ENCODE measurements at places on chromosomes 12 and 14.

GRCh38 chr12:113298861-113299545 lies 35.9 kb downstream of the SLC8B1 start:
- peak; percentile 42 for DNase-seq

GRCh38 chr12:15706010-15706676 lies 83.0 kb downstream of the EPS8 start:
- DNase-seq: no peak

- DNase-seq: no peak
These were observed 10.6 kb upstream of the CSAD start for GRCh38 chr12:53191096-53191884.

- no peak for DNase-seq
These were observed 1.6 kb downstream of the STAB2 start for GRCh38 chr12:103588680-103589079.

DNA sequence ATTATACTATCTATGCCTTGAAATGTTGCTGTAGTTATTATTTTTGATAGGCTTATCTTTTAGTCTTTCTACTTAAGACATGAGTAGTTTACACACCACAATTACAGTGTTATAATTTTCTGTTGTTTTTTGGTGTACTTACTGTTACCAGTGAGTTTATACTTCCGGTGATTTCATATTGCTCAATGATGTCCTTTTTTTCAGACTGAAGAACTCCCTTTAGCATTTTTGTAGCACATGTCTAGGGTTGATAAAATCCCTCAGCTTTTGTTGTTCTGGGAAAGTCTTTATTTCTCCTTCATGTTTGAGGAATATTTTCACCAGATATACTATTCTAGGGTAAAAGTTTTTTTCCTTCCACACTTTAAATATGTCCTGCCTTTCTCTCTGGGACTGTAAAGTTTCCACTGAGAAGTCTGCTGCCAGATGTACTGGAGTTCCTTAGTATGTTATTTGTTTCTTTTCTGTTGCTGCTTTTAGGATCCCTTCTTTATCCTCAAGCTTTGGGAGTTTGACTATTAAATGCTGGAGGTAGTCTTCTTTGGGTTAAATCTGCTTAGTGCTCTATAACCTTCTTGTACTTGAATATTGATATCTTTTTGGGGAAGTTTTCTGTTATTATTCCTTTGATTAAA lies 41.5 kb upstream of the FERMT2 start:
- no peak for DNase-seq

DNA sequence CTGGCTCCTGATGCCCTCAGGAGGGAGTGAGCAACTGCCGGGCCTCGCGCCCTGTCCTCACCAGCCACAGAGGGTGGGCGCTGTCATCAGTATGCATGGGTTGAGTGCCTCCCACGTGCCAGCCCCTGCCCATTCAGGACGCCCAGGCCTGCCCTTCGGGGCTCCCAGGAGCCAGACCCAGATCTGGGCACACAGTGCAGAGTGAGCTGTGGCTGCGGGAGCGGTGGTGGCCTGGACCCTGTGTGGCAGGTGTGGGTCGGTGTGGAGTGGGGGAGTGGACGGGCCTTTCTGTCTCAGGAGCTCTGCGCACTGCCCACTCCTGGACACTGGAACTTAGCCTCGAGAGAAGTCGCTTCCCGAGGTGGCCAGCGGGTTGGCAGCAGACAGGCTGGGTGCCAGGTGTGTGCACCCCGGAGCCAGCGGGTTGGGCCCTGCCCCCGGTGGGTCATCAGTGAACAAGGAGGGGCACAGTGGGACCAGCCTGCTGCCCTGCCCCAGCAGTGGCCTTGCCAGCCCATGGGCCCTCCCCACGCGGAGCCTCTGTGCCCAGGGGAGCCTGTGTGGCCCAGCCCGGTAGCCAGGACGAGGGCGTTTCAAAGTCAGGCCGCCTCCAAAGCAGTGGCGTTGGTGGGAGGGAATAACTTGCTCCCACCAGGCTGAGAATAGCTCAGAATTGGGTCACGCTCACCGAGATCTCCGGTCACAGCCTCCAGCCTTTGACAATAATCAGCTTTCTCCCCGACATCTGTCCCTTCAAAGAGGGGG lies 9.5 kb downstream of the TRMT61A start:
- no peak for DNase-seq

- DNase-seq: no peak
These were observed 43.7 kb downstream of the DEGS2 start for GRCh38 chr14:100115726-100116125.

GRCh38 chr14:44912041-44912869 lies 49.5 kb downstream of the KLHL28 start:
- peak; percentile 65 for DNase-seq

GRCh38 chr12:130633771-130634170 lies 82.3 kb downstream of the RIMBP2 start:
- DNase-seq: no peak

GRCh38 chr12:32702946-32703345 lies 23.8 kb downstream of the DNM1L start:
- DNase-seq: no peak

DNA sequence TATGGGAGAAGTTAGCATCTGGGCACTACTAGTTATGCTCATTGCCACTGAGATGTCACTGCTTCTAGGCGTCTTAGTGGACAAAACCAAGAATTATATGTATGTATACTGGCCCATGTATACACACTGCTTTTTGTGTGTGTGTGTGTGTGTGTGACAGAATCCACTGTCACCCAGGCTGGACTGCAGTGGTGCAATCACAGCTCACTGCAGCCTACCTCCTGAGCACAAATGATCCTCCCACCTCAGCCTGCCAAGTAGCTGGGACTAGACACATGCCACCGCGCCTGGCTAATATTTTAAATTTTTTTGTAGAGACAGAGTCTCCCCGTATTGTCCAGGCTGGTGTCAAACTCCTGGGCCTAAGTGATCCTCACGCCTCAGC lies 25.2 kb downstream of the LIMA1 start:
- DNase-seq: no peak

- DNase-seq: no peak
These were observed 6.2 kb upstream of the KRT86 start for GRCh38 chr12:52268212-52268611.

DNA sequence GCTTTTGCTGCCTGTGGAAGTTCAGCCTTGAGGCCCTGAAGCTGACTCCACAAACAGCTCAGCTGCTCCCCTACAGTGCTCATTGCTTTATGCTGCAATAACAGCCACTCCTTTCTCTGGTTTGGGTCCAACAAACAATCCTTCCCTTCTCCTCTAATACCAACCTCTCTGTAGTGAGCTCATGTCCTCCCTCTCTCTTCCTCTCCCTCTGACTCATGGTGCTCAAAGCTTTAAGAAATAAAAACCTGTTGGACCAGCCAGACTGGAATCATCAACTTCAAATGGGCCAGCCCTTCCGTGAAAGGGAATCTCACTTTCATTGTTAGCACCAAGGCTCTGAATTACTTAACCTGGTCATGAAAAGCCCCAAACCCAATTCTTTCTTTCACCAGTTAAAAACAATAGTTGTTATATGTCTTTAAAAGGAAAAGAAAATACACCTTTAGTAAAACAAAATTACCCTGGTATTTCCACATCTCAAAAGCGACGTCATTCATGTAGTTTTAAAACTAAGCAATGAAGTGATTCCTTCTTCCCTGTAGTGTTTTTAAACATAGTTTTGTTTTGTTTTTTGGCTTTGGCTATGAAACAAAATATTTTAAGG lies 126.4 kb downstream of the DUSP6 start:
- DNase-seq: no peak

DNA sequence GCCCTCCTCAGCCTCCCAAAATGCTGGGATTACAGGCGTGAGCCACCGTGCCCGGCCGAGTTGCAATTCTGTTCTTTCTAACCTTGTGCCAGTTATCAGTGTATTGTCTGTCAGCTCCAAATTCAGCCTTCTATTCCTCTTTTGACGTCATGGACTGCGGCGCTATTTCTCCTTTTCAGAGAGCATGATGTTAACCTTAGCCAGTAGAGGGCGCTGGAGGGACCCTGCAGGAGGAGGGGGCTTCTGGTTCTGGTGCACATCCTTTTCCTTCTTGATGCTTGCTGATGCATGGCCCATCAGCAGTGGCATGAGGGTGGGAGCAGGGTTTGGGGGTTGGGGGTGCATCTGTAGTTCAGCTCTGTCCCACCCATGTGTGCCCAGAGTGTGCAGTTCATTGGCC lies 179.3 kb upstream of the RMST start:
- peak; percentile 8 for DNase-seq

DNA sequence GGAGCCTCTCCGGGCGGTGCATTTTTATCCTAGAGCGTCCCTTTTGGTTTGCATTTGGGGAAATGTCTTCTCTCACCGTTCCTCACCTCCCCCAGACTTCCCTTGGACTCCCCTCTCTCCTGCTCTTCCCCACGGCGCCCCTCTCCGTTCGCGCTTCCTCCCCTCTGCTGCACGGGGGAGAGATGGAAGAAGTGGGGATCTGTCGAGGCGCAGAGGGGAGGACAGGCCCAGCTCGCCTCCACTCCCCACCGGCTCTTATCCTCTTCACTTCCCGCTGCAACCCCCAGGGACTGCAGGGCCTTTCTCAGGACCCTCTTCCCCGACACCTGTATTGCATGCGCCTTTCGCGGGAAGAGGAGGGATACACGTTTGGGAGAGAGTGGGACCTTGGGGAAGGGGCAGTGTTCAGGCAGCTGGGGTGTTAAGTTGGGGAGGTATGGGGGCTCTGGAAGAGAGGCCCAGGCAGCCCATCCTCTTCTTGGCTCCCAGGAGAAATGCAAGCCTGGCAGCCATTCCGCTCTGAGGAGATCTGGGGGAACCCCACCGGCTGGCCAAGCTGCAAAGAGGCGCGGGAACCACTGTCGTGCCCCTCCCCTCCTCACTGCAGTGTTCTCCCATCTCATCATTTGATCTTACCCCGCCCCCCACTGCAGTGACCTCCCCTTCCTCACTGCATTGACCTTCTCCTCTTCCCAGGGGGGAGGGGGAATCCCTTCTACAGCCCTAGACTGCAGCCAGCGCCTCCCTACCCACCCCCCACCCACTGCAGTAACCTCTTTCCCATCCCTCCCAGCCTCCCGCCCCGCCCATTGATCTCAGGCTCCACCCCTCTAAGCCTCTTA lies 788 bp downstream of the ENO2 start:
- peak; percentile 48 for DNase-seq

- no peak for DNase-seq
These were observed 116.7 kb downstream of the CACNA1C start for GRCh38 chr12:2169489-2169888.

- DNase-seq: no peak
These were observed 15.9 kb downstream of the GOLGA3 start for GRCh38 chr12:132812631-132813305.

GRCh38 chr14:79037106-79037505 lies 866.9 kb downstream of the NRXN3 start:
- no peak for DNase-seq

- DNase-seq: peak; percentile 2
These were observed 1117.0 kb downstream of the FLRT2 start for GRCh38 chr14:86646696-86647690.

DNA sequence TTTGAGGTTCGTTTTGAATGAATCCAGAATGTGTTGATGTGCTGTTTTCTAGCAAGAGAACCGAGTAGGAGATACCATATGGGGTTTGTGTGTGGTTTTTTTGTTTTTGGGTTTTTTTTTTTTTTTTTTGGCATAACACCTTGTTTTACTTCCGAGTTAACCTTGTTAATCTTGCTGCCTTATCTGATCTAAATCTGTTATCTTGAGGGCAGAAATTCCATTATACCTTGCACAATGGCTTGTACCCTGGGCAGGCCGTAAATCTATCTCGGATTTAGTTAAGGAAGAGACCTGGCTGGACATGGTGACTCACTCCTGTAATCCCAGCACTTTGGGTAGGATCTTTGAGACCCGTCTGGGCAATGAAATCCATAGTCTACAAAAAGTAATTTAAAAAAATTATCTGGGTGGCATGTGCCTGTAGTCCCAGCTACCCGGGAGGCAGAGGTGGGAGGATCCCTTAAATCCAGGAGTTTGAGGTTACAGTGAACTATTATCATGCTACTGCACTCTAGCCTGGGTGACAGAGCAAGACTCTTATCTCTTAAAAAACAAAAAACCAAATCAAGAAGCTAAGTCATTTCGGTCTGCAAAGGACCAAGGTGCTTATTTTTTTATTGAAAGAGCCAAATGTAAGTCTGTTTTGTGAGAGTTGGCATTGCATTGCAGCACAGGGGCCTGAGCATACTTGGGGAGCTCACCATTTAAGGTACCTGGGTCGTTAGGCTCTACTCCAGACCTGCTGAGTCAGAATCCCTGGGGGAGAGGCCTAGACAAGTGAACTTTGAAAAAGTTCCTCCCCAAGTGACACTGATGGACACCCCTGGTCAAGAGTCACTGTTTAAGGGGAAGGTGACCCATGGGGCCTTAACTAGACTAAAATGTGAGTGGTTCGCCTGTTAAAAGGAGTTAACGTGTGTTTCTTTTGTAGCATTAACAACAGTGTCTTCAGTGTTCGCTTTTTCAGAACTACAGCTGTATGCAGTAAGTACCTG lies 6.7 kb downstream of the DLST start:
- DNase-seq: no peak

DNA sequence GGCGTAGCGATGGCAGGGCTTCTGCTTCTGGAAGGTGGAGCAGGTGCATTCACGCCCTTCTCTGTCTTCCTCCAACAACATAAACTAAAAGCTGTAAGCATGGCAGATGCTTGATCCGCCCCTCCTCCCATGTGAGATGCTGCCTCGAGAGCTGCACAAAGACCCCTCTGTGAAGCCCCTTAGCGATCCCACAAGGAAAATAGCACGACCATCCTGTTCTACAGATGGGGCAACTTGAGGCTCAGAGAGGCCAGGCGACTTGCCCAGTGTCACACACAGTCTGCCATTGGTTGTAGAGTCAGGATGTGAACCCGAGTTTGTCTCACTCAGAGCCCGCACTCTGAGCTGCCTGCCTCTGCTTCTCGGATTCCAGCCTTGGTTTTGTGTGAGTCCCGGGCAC lies 144.4 kb downstream of the SCARB1 start:
- DNase-seq: no peak

GRCh38 chr12:98514982-98515286 lies 456 bp upstream of the TMPO start:
- no peak for DNase-seq

- DNase-seq: no peak
These were observed 103.7 kb upstream of the EEA1 start for GRCh38 chr12:93032758-93033157.

- DNase-seq: peak; percentile 65
These were observed 2.5 kb downstream of the USP44 start for GRCh38 chr12:95548539-95549391.

DNA sequence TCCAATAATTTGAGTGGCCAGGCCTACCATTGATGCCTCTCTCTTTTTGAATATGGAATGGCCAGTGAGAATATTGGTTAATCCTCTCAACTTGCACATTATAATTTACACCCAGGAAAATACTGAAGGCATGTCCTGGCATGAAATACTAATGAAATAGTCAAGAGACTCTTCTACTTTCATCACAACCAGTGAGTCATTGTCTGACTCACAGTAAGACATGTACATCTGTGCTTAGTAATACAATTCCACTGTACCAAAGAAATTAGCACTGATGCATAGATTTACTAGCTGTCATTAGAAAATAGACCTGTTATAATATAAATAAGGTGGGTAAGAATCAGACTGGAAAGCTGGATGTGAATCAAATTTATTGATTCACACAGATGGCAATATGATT lies 31.6 kb downstream of the KCNC2 start:
- peak; percentile 92 for DNase-seq

- DNase-seq: peak; percentile 92
These were observed 43.9 kb downstream of the SSPN start for GRCh38 chr12:26239122-26239851.

- DNase-seq: no peak
These were observed 7.6 kb downstream of the TEDC1 start for GRCh38 chr14:105498430-105499255.

Measured in ACHN (cell line).